Mesothelial cell of epicardium (in vitro differentiated cells): ENCODE measurements at places on chromosomes 7 and 10.
A peak's percentile ranks its signal among the peaks of the same experiment; 100 is the strongest.

DNA sequence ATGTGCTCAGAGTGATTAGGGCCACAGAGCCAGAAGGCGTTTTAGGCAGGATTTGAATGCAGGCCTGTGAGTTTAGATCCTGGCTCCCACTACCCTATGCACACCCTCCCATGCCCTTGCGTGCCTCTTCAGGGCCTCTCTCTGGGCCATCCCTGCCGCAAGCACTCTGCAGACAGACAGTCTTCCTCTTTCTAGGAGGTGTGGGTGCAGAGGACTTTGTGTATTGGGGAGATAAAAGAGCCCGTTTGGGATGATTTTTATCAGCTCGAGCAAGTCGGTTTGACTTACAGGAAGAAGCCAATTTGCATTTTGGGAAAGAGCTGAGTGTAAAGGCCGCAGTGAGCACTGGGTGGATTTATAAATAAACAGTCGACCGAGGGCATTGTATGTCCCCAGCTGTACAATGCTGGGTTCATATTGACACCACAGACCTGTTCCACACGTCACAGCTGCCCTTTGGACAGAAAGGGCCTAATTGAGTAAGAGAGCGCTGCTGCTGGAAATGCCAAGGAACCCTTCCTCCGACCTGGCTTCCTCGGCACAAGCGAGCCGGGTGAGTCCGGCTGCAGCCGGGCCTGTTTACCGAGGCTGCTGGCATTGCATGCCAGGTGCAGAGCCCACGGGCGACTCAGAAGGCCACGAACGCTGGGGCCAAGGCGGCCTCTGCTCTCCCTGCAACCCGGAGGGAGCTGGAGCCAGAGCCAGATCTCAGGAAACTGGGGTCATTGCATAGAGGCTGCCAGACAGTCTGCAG is 25.1 kb downstream of the ZMIZ1 start:
- no peak for DNase-seq

DNA sequence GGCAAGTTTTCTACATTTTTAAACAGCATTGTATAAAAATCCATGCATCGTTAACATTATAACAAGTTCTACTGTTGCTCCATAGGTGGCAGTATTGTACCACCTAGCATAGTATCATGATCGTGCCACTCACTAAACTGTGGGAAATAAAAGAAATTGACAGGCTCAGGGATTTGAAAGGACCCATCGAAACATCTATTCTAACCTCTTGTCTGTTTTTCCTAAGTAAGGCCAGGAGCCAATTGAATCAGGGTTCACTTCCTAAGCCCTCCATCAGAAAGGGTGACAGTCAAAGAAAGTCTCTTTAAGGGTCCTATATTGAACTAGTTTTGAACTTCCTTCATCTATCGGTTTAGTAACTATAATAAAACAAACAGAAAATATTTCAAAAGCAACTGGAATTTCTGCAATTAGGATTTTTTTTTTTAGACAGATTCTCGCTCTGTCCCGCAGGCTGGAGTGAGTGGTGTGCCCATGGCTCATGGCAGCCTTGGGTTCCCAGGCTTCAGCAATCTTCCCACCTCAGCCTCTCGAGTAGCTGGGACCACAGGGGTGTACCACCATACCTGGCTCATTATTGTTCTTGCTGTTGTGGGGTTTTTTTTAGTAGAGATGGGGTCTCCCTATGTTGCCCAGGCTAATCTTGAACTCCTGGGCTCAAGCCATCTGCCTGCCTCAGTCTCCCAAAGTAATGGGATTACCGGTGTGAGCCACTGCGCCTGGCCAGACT is 9.4 kb downstream of the HACD1 start:
- DNase-seq: no peak

- no peak for DNase-seq
Measured at GRCh38 chr7:87380905-87381304, 35.4 kb downstream of the CROT start.

DNA sequence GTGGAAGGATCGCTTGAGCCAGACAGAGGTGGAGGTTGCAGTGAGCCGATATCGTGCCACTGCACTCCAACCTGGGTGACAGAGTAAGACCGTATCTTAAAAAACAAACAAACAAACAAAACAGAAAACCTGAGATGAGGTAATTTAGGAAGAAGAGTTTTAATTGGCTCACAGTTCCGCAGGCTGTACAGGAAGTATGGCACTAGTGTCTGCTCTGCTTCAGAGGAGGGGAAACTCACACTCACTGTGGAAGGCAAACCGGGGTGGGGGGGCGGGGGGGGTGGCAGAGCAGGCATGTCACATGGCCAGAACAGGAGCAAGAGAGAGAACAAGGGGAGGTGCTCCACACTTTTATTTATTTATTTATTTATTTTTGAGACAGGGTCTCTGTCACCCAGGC is 5.1 kb downstream of the UBE2D4 start:
- DNase-seq: no peak

DNA sequence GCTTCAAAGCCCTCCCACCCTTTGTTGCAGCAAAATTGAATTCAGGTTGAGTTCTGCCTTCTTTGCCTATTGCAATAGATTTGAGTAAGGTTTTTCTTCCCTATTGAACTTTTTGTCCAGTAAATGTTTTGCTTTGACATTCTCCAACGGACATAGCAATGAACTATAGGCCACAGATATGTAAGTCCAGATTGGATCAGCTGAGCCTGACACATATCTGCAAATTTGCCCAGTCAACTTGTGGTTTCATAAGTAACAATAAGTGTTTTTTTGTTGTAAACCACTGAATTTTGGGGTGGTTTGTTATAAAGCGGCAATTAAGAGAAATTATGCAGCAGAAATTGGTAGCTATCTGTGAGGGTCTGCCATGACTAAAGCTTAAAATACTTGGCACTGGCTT is 332.1 kb upstream of the SORCS1 start:
- no peak for DNase-seq

GRCh38 chr7:24916463-24917040 is 63.4 kb downstream of the OSBPL3 start:
- DNase-seq: no peak

DNA sequence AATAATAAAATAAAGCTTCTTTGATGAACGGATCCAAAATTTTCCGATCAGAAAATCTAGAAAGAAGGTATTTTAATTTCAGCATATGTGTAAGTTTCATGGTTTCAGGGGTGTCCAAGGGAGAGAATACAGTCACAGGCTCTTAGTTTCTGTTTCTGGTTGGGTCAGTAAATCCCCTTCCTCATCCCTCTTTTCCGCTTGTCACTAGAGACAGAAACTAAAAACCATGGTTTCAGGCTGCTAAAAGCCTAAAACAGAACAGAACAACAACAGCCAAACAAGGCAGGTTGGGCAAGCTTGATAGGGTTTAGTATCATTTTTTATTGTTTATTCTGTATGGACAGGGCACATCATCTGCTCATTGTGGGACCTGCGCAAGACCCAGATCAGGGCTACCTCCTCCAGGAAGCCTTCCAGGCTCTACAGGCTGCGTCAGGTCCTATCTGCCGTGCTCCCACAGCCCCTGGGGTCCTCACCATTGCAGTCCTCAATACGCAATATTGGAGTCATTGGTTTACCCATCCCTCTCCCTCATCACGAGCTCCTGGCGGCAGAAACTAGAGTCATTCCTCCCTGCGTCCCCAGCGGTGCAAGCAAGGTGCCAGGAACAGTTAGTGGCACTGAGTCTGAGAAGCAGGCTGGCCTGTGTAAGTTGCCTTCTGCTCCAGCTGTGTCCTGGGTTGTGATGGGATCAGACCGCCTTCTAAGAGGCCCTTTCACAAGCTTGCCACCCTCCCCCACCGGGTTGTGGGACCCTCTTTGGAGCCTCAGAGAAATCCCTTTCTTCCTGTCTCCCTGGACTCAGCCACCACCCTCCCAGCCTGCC is 70.2 kb upstream of the CUX1 start:
- DNase-seq: peak; percentile 39

GRCh38 chr10:63384001-63384400 is 81.8 kb downstream of the JMJD1C start:
- DNase-seq: no peak

- DNase-seq: no peak
Measured at GRCh38 chr10:31070025-31070424, 38.4 kb upstream of the ZNF438 start.

- DNase-seq: no peak
Measured at GRCh38 chr7:129799350-129799955, 153.3 kb downstream of the UBE2H start.

GRCh38 chr10:99595236-99595635 is 25.0 kb downstream of the SLC25A28 start:
- DNase-seq: no peak

DNA sequence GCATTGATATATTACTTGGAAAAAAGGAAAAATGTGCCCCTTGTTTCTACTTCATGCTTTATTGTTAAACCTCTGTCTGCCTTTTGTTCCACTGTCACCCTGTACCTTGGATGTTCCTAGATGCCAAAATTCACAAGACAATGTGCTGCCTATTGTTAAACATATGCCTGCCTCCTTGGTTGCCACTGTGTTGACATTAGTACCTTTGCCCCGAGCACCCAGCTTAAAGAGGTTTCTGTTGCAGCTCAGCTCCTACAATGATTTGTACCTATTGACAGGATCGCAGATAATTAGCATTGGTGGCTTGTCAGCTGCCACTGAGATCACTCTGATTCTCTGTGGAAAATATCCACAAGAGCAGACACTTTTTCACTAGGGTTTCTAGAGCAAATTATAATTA is 188.0 kb downstream of the KCND2 start:
- no peak for DNase-seq

DNA sequence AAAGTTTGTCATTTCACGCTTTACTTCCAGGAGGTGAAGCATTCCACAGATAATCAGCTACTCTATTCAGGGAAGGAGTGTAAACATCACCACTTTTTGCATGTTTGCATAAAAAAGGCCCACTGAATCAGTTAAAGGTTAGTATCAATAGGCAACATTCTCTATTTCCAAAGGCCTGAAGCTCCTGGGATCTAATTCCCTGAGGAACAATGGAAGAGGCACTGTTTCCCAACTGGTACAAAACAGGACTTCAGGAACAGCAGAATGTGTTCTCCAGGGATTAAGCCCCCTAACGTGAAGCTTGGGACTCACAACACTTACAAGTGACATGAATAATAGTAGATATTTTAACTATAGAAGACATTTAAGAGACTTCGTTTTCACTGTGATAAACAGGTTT is 6.1 kb downstream of the LRRN3 start:
- no peak for DNase-seq

DNA sequence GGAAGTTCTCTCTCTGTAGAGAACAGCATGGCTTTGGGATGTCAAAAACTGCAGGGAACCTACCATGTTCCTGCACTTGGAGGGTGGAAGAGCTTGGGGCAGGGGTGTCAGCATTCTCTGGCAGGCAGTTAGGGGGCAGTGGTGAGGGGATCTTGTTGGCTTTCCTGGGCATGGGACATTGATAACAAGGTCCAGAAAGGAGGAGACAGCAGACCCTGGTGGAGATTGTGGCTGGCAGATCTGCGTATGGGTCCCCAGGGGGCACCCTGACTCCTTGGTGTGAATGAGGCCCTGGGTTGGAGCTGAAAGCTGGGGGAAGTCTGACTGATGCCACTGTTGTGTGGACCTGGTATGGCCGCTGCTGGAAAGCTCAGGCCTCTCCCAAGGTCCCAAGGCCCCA is 22.9 kb upstream of the CAMK2B start:
- no peak for DNase-seq

DNA sequence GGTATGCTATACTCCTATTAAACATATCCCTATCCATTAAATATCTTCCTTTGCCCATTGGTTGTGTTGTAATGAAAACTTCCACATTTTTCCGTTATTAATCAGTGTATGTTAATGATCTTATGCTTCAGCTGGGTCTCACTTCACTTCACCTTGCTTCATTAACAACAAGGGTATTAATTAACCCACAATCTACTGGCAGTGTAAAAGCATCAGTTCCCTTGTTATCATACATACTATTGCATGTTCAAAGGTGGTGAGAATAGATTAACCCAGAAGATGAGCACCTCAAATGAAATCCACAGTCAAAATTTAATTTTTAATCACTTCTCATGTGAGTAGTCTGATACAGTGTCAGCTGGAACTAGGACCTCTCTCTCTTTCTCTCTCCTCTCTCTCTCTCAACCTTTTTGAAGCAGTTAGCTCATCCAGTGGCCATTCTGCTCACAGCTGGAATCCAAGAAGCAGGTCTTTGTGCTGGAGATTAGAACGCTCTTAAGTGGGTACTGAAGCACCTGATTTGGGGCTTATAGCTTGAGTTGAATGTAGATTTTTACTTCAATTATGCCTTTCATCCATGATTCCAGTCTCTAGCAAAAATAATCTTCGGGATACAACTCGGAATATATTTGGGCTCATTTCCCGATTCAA is 172.3 kb downstream of the RAPGEF5 start:
- DNase-seq: no peak

DNA sequence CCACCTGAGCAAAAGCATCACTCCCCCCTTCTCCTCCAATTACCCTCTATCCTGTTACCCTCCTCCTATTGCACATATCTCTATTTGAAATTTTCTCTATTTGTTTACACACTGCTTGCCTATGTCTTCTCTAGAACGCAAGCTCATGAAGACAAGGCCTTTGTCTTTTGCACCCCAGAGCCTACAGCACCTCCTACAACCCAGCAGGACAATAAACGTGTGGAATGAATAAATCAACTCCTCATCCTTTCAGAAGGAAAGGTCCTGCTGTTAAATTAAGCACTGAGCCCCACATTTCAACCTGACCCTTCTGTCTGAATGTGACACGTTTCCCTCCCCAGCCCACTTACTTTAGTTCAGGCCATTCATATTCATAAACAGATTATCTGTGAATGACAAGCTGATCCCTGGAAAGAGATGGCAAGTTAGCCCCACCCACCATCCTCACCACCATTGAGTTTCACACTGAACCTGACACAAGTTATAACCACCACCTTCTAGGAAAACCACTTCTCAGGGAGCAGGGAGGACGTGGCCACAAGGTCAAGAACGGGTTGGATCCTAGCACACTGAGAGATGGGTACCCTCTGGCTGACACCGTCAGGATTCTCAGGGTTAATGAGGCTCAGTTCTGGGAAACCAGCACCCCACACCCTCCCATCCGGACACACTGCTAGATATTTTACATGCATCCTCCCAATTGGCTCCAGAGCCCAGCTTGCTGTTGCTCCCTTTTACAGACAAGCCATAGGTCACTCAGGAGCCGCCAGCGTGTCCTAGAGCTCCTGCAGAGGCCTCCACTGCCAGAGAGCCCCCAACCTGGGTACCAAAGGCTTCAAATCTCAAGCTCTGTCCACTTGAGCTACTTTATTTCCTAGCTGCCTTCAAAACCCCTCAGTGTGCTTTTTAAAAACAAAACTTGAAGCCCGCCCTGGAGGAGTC is 934 bp downstream of the PRTFDC1 start:
- DNase-seq: no peak

DNA sequence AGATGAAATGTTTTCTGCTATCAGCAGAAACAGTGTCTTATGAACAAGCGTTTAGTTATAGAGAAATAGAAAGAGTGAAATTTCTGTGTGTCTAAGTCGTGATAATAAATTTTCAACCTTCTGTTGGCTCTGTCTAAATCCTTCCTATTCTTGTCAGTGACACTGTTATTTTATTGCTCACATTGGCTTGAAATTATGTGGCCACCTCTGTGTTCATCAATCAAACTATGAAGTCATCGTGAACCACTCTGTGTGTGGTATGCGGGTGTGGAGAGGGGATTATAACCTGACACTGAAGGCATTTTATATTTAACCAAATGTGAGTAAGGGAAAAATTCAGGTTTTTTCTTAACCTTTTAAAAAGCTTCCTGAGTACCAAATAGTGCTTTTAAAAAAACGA is 12.3 kb downstream of the AOAH start:
- DNase-seq: no peak
